ENCODE measurements at places on chromosomes 4 and X. TPM values are rescaled to one million over a fixed set of nuclear protein-coding genes. Genes with fewer than 3 reads are reported as not detected.

The TREX2 gene
- polyA plus RNA-seq: 0.57 TPM

The MXD4 gene
- 11.1 TPM for polyA plus RNA-seq

The ADAMTS3 gene
- 0.09 TPM for polyA plus RNA-seq

The MAGEA2B gene
- polyA plus RNA-seq: not detected

The MMRN1 gene
- not detected for polyA plus RNA-seq

The TASL gene
- polyA plus RNA-seq: not detected

The APLN gene
- 8.0 TPM for polyA plus RNA-seq

The SLC16A2 gene
- polyA plus RNA-seq: 18.1 TPM

The VCX2 gene
- not detected for polyA plus RNA-seq

The GAGE1 gene
- not detected for polyA plus RNA-seq

The MAD2L1 gene
- polyA plus RNA-seq: 51.6 TPM

The PPP4R3C gene
- polyA plus RNA-seq: not detected

The FAM133A gene
- polyA plus RNA-seq: not detected
